ENCODE measurements at places on chromosomes 2 and 18.

GRCh38 chr18:48391868-48392267 lies 17.3 kb downstream of the ZBTB7C start:
- no peak for DNase-seq

DNA sequence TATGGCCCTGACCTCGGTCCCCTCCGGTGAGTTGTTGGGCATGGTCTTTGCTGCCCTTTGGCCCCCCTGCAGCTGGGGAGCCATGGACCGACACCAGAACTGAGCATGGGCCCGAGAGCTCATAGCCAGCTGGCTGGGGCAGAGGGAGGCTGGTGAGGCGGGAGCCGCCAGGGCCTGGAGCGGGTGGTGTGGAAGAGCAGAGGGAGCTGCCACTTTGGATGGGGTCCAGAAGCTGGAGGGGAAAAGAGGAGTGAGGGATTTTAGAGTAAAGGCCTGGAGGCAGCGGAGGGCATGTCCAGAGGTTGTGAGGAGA lies 16.5 kb upstream of the CNNM3 start:
- no peak for DNase-seq

DNA sequence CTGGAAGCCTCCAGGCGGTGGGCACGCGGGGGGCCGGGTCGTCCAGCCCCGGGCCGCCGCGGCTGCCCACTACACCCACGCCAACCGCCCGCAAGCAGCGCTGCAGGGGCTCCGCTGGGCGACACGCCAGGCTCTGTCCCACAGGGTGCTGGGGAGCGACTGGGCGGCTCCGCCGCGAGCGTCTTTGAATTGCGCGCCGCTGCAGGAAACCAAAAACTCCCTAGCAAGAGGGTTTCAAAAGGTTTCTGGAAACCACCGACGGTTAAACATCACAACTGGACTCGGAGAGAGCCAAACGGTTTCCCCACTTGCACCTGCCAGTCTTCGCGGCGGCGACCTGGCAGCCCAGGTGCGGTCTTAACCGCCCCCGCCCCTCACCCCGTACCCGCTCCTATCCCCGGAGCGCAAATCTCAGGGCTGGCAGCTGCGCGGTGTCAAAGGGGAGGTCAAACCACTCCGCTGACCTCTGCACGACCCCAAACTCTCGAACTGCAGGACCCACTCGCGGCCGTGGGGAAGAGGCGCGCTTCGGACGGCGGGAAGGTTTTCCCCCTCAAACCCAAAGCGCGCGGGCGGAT lies 1.0 kb downstream of the CXCR4 start:
- DNase-seq = no peak

GRCh38 chr2:98796775-98797544 lies 66.0 kb upstream of the MGAT4A start:
- DNase-seq = no peak

- DNase-seq = no peak
Observed at GRCh38 chr2:130304726-130305125, 38.0 kb upstream of the IMP4 start.

- DNase-seq = no peak
Observed at GRCh38 chr2:38155-38554, 8.2 kb downstream of the FAM110C start.

- DNase-seq = no peak
Observed at GRCh38 chr2:159712929-159713420, 669 bp downstream of the MARCHF7 start.

- no peak for DNase-seq
Observed at GRCh38 chr18:46688853-46689525, 32.0 kb upstream of the LOXHD1 start.

GRCh38 chr2:238446371-238446770 lies 19.6 kb downstream of the ASB1 start:
- no peak for DNase-seq

GRCh38 chr2:219861307-219861706 lies 233.9 kb downstream of the SLC4A3 start:
- no peak for DNase-seq

DNA sequence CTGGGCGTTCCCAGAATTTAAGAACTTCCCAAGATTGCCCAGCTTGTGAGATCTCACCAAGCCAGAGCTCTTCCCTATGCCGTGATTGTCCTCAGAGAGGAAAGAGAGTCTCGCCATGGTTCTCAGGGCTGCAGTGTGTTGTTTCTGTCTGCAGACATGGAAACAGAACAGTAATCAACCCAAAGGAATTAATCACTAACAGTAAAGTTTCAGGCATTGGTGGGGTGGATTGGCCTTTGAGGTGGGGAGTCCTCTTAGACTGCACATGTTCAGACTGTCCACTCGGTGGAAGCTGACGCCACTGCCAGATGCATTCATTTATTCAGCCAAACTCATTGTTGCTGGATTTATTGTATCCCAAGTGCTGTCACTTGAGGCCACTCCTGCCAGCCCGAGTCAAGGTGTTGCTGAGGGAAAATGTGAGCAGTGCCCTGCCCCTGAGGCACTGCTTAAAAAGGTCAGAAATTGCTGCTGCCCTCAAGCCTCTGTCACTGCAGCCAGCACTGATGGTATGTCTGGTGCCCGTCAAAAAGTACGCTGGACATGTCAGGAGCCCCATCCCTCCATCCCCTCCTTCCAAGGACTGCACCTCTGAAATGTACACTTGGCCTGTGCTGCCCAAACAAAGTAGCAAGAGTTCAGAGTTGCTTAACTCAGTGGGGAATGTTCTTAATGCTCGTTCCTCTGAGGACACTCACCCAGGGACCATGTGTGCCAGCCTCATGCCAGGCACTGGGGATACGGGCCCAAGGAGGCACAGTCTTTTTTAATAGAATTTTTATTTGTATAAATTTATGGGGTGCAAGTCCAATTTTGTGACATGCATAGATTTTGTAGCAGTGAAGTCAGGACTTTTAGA lies 201.0 kb downstream of the GLI2 start:
- DNase-seq = no peak

DNA sequence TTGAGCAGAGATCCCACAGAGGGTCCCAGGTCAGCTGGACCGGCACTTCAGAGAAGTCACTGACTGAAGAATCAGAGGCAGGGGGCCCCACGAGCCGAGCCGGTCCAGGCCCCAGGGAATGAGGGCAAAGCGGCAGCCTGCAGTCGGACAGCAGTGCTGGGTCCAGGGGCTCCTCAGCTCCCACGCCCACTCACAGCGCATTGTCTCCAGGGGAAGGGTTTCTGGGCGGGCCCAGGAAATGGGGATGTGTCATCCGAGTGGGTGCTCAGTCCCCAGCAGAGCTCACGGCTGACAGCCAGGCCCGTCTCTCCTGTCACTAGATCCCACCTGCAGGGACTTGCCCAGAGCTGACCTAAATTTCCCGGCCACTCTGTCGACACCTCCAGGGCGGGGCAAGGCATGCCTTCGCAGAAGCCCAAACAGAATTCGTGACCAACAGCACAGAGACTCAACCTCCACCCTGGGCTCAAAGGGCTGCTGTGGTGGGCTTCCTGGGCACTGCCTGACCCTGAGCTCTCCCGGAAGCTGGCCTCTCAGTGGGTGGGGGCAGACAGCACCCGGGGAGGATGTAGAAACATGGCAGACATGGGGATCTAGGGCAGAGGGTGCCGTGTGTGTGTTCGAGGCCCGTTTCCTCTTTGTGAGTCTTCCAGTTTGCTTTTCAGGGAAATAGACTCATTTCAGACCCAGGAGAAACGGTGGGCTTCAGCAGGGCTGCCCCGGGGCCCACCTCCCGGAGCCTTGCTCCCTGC lies 42.1 kb upstream of the TAF1B start:
- no peak for DNase-seq

DNA sequence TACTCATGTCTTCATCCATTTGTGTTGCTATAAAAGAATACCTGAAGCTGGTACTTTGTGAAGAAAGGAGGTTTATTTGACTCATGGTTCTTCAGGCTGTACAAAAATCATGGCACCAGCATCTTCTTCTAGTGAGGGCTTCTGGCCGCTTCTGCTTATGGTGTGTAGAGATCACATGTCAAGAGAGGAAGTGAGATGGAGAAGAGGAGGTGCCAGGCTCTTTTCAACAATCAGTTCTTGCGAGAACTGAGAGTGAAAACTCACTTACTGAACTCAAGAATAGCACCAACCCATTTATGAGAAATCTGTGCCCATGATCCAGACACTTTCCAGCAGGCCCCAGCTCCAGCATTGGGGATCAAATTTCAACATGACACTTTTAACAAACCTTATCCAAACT lies 30.0 kb upstream of the BARD1 start:
- no peak for DNase-seq

GRCh38 chr18:2173486-2173885 lies 397.8 kb downstream of the METTL4 start:
- DNase-seq = peak; percentile 84

GRCh38 chr18:12860530-12860929 lies 23.5 kb downstream of the PTPN2 start:
- no peak for DNase-seq

DNA sequence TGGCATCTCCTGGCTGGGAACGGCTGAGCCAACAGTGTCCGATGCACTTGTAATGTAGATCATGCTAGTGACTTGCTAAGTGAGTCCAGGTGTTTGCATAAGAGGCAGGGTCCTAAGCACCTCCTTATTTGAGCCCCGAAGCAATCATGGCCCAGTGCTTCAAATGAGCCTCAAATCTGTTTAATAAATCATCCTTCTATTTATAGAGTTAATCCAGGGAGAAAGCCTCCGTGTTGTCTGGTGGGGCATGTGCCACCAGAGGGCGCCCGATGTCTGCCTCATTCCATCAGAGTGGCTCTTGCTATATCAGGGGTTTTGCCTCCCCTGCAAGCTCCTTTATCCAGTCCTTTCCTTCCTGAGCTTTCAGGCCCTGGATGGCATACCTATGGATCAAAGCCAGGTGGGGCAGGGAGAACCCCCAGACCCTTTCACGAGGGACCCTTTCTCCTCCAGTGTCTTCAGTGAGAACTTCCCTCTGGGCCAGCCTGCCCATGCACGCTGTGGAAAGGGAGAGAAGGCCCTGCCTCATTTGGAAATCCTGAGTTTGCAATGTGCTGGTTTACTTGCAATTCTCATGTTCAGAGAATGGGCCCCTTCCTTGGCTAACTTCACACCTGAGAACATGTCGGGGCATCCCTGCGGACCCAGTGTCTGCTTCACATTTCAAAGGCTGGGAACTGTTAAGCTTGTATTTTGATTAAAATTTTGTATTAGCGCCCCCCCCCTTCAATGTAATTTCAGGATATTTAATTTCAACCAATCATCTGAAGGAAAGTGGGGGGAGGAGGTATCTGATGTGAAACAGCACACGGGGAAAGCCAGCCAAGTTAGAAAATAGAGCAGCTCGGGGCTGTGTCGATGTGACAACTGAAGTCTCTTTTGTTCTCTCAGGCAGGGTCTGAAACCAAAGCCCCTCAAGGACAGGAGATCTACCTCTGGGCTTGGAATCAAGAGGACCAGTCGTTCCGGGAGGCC lies 39.7 kb downstream of the RDH14 start:
- DNase-seq = peak; percentile 68

GRCh38 chr2:25980076-25980887 lies 2.0 kb downstream of the KIF3C start:
- no peak for DNase-seq

GRCh38 chr2:48601349-48601748 lies 16.3 kb upstream of the GTF2A1L start:
- no peak for DNase-seq

GRCh38 chr2:144939590-144939989 lies 419.7 kb upstream of the ZEB2 start:
- no peak for DNase-seq
